ENCODE measurements at places on chromosomes 16 and 17.

DNA sequence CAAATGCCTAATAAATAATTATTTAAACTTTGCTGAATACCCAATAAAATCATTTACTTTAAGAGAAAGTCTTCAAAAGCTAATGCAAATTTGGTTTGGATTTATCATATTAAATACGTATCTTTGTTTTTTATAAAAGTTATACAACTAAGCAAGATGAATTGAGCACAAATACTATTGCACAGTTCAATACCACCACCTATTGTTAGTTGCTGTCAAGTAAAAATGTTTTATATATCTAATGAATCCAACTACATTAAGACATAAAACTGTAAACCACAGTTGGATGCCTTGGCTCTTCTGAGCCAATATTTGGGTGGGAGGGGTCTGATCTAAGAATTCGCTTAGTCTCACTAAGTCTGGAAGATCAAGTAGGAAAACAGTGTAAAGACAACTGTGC is 7.7 kb downstream of the FBXL20 start:
- no peak for DNase-seq

DNA sequence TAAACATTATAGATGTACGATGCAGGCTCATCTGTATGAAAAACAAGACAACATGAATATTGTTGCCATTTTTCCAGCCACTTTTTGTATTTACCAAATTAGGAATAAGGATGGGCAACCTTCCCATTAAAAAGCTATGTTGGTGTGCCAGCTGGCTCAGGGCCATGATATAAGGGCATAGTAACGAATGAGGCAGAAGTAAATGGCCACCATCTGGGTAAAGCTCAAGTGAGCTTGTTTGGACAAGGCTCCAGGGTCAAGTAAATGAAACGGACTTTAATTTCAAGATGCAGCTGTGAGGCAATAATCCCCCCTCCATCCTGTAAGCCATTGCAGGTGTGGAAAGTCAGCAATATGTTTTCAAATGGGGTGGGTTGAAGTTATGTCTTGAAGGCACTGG is 930.9 kb upstream of the CDH8 start:
- no peak for DNase-seq

GRCh38 chr17:72011561-72011960 is 109.3 kb upstream of the SOX9 start:
- no peak for DNase-seq

- no peak for DNase-seq
These were observed 2228.4 kb downstream of the TP53TG3F start for GRCh38 chr16:35687781-35688180.

GRCh38 chr16:16093628-16094332 is 129.5 kb downstream of the ABCC6 start:
- no peak for DNase-seq

DNA sequence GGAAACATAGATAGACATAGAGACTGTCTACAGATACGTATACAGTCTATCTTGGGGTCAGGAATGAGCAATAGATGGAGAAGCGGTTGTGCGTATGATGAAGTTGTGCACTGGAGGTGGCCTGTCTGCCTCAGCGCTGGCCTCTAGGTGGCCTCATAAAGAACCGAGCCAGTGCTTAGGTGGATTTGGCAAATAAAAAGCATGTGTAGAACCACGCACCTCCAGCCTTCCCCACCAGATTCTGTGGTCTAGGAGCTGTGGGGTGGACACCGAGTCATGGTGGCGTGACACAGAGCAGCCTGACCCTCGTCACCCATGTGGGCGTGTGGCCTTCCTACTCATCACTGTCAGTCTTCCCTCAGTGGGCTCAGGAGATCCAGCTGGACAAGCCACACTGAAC is 34.0 kb downstream of the PGS1 start:
- peak; percentile 40 for DNase-seq

- DNase-seq: no peak
These were observed 17.1 kb downstream of the HLF start for GRCh38 chr17:55281649-55282378.

Measured in activated naive CD4-positive, alpha-beta T cell treated with anti-CD3 and anti-CD28 coated beads, Interleukin-2, amount 50 U/mL, for 16 hours (primary cell).